ENCODE measurements at places on chromosomes 6 and 20.

DNA sequence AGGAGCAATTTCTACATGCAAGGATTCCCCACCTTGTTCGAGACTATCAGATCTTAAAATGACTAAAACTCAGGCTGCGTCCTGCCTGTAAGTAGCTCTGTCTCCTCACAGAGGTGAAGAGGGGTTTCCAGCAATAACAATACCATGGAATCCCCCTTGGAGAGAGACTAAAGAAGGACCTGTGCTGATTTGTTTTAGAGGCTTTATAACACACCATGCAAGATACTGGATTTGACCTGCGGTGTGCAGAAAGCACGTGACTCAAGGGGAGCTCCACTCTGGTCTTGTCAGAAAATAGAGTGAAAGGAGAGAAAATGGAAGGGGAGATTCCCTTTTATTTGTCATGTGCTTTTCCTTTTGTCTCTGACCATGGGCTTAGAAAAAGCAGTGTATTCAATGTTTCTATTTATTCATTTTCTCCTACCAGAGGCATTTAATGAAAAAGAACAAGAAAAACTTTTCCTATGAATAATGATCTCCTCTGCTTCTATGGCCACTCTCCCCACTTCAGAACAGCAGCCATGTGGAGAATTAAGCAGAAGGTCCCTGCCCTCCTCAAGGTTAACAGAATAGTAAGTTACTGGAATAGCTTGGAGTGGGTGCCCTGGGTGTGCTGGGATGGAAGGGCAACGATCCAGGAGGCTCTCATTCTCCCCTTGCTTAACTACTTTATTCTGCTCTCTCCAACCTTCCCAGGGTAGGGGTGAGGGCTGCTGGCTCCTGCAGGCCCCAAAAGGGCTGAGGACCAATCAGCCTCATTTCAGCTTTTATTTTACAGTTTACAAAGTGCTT, 19.2 kb upstream of the MRPS10 start:
- DNase-seq, result no peak

DNA sequence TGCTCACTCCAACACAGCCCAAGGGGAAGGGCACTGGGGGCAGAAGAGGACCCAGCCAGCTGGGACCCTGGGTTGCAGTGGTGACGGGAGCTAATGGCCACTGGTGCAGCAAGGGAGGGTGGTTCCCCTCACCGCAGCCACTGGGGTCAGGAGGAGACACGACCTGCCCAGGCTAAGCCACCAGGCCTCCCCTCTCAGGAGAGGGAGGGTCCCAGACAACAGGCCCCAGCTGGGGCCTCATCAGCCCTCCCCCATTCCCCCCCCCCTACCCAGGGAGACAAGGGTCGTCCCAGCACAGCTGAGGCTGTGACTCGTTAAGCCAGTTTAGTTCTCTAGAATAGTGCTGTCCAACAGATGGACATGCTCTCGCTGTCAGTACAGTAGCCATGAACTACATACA, 17.3 kb upstream of the MATN4 start:
- no peak for DNase-seq

DNA sequence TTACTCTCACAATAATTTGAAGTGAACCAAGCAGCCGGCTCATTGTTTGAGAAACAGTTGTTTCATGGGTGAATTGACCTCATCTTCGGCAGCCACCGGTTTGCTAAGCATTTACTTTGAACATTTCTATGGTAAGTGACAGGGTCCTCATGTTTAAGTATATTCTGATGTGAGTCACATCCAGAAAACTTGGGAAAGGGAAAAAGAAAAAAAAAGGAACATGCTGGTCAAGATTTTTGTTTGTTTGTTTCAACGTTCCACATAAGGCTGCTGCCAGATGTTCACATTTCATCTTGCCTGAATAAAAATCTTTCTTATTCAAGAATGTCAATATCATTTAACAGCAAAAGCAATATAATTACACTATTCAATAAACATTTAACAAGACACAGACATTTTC, 55.0 kb upstream of the EXOC2 start:
- DNase-seq, result no peak

GRCh38 chr20:40843251-40843650, 154.2 kb upstream of the MAFB start:
- no peak for DNase-seq

DNA sequence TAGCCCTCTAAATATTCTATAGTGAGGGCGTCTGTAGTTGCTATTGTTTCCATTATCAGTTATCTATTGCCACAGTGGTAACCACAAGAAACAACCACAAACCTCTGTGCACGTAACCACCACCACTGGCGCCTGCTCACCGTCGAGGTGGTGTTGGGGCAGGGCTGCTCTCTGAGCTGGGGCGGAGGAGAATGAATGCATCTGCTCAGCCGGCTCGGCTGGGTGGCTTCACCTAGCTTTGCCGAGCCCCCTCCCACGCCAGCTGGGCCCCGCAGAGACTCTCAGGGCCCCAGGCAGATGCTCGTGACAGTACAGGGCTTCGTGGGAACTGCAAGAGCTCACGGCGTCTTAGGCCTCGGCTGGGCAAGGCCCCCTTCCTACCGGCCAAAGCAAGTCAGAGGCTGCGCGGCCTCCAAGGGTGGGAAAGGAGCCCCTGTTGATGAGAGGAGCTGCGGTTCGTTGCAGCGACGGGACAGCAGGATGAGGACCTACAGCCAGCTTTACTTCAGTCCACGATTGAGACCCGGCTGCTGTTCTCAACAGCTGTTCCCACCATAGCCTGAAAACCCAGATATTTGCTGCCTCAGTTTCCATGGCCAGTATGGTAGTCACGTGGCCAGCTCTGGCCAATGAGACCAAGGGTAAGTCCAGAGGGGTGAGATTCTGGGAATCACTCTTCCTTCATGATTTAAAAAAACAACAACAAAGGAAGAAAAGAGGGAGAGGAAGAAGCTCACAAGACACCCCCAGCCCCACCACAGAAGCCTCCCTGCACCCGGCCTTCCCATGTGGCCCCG, 120.2 kb upstream of the AFDN start:
- DNase-seq, result no peak

DNA sequence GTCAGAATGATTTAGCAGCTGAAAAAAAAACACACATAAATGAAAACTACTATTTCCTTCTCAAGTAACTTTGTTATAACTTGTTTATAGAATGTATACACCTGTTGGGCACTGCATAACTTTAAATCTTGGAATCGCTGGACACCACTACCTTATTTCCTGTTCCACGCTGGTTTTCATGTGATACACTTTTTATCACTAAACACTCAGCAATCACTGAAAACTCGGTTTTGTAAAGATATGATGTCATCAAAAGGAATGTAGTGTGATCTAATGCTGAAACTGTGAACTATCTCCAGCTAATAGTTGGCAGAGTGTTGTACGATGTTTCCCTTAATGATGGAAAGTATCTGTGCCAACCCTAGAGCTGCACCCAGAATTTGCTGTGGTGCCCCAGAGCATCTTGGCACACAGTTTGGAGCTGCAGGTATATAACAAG, 127.9 kb downstream of the BACH2 start:
- DNase-seq, result no peak

GRCh38 chr6:47669684-47670513, 28.5 kb upstream of the ADGRF4 start:
- DNase-seq, result no peak

DNA sequence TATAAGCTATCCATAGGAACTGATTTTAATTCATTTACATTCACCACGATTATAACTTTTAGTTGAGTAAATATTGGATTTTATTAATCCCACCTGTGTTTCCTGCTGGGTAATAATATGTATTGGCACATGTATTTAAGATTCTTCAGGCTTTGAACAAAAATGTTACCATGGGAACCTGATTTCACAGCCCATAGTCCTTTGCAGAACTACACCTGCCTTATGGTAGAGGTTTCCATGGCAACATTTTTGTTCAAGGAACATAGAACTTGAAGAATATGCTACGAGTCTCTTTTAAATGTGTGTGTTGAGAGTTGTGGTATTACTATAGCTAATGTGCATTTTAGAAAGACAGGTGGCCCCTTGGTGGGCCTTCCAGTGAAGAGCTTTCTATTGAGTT, 317.4 kb downstream of the SAMD5 start:
- no peak for DNase-seq

- no peak for DNase-seq
These were observed 901.0 kb upstream of the MAP3K7 start for GRCh38 chr6:91487696-91488392.

- no peak for DNase-seq
These were observed 750.4 kb downstream of the TENT5A start for GRCh38 chr6:81002126-81002525.

- DNase-seq, result no peak
These were observed 603.4 kb upstream of the JAG1 start for GRCh38 chr20:11277170-11277569.

DNA sequence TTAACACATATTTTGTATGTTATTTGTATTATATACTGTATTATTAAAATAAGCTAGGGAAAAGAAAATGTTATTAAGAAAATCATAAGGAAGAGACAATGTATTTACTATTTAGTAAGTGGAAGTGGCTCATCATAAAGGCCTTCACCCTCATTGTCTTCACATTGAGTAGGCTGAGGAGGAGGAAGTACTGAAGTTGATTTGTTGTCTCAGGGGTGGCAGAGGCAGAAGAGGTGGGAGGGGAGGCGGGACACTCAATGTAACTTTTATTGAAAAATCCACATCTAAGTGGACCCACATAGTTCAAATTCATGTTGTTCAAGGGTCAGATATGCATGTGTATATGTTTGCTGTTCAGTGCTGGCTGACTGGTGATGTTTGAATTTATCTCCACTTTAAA, 210.2 kb upstream of the CITED2 start:
- DNase-seq, result no peak

GRCh38 chr20:42309050-42309449, 690.9 kb upstream of the CHD6 start:
- no peak for DNase-seq

GRCh38 chr6:141164042-141164743, 968.5 kb upstream of the GJE1 start:
- no peak for DNase-seq

DNA sequence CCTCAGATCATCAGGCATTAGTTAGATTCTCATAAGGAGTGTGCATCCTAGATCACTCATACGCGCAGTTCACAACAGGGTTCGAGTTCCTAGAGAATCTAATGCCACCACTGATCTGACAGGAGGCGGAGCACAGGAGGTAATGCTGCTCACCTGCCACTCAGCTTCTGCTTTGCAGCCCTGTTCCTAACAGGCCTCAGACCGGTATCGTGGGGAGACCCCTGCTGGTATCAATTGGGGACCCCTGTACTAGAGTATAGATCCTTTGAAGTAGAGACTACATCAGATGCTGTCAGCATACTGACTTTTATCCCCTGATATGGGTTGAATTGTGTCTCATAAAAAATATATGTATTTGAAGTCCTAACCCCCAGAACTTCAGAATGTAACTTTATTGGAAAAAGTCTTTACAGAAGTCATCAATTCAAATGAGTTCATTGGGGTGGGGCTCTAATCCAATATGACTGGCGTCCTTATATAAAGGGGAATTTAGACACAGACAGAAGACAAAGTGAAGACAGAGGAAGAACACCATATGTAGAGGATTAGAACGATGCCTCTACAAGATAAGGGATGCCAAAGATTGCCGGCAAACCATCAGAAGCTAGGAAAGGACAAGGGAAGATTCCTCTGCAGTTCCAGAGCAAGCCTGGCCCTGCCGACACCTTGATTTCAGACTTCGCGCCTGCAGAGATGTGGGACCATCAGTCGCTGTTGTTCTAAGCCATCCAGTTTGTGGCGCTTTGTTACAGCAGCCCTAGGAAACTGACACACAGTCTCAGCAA, 104.4 kb upstream of the BTBD3 start:
- no peak for DNase-seq

DNA sequence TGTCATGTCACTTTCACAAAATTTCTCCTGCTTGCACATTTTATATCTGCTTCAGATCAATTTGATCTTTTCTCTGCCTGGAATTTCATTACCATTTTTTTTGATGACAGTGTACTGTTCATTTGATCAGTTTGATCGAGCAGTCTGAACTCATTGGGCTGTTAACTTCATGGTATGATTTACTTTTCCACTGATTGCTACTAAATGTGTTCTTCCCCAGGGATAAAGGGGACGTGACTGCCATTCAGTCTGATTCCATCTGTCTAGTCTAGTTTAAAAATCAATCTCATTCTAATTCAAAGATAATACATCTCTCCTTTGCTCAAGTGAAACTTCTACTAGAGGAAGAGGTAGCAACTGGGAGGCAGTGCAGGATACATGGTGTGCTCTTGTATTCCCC, 21.1 kb downstream of the LAMP5 start:
- DNase-seq, result no peak

DNA sequence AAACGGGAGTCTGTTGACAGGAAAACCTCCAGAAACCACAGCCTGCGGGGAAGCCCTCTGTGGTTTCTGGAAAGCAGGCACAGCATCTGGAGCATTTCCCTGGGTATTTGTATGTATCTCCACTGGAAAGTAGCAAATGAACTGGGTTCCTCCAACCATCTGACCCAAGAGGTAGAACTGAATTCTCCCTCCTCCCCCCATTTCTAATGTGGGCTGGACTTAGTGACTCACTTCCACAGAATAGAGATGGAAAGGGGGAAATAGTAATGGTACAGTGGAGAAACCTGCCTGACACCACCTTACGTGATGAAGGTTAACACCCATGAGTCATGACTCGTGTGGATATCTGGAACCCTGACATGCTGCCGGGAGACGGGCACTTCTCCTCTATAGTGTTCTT, 51.9 kb upstream of the XRN2 start:
- no peak for DNase-seq

DNA sequence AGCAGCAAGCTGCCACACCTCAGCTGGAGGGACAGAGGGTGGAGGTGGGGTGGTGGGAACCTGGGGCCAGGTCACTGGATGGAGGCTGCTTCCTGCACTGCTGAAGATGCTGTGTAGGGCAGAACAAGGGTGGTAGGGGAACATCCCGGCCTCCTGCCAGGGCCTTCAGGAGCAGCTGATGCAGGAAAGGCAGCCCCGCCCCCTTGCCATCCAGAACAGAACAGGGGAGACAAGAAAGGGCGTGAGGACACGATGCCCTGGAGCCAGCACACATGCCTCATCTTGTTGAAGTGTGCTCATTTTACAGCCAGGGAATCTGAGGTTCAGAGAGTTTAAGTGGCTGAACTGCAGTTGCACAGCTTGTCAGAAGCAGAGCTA, 43.1 kb upstream of the PHACTR3 start:
- DNase-seq, result no peak

DNA sequence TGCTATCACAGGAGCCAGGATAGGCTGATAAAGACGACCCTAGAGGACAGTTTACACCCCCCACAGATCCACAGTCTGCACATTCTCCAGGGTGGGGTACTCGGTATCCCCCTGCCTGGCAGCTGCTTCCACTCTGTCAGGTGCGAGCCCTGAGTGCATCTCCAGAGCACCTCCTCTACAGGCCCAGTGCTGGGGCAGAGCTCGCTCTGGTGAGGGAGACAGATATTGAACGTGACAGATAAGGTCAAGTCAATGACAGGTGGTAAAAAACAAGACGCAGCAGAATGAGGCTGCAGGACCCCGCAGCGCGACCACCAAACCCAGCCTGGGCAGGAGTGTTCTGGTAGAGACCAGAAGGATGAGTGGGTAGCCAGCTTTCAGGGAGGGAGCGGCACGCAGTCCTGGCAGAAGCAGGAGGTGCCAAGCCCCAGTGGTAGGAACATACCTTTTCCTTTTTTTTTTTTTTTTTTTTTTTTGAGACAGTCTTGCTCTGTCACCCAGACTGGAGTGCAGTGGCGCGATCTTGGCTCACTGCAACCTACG, 12.4 kb upstream of the MYL9 start:
- no peak for DNase-seq
